ENCODE measurements at places on chromosomes 1 and 21.
A peak's percentile ranks its signal among the peaks of the same experiment; 100 is the strongest.

DNA sequence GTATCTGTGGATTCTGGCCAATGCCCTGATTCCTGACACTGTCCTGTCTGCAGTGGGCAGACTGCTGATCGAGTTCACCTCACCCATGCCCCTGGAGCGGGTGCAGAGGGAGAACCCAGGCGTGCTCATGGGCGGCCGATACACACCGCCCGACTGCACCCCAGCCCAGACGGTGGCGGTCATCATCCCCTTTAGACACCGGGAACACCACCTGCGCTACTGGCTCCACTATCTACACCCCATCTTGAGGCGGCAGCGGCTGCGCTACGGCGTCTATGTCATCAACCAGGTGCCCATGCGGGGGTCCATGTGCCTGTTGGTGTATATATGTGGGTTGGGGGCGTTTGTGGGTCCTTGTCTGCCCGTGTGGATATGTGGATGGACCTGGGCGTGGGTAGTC lies 2.6 kb downstream of the B4GALT2 start:
- DNase-seq: no peak

- DNase-seq: peak; percentile 72
Measured at GRCh38 chr1:174998569-174999215, 1.1 kb upstream of the CACYBP start.

DNA sequence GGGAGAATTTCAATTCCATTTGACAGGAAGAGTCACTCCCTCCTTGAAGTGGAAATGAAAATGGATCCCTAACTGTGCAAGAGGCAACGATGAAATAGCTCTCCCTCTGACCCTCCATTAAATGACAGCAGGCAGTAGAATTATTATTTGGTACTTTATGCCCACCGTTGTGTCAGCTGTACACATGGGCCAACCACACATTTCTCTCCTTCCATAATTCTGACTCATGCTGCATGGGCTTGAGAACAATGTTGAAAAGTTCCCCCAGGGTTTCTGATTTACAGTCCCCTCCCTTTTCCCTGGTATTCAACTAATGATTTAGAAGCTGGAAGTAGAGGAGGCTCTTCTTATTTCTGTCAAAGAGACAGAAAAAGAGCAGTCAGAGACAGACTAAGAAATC lies 103.5 kb downstream of the RGS7 start:
- DNase-seq: no peak

GRCh38 chr1:6090996-6091822 lies 45.5 kb downstream of the KCNAB2 start:
- DNase-seq: no peak

DNA sequence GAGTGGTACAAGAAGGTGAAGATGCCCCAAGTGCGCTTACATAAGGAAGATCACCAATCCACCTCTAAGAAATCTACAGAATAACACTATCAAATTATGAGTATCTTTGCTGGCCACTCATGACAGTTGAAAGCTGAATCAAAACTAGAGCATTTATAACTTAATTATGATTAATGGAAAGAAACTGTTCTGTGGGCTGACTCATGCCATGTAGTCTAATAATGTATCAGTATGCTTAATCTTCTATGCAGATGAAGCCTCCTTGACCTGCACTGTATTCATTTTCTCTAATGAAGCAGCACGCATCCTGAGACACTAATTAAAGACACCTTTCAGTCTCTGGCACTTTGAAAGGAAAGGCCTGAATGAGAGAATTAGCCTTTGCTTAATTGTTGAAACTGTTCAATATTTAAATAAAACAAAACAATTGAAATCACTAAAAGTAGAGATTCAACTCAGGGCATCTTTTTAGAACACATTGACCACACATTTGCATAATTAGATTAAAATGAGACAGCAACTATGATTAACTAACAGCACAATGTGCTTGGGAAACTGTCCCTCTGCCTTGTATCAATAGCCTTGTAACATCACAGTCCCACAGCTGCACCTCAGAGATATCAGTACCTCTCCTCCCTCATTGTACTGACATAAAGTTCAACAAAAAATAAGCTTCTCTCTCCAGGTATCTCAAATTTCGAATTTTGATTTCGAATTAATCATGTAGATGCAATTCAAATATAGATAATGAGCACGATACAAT lies 105.6 kb downstream of the NTPCR start:
- no peak for DNase-seq

DNA sequence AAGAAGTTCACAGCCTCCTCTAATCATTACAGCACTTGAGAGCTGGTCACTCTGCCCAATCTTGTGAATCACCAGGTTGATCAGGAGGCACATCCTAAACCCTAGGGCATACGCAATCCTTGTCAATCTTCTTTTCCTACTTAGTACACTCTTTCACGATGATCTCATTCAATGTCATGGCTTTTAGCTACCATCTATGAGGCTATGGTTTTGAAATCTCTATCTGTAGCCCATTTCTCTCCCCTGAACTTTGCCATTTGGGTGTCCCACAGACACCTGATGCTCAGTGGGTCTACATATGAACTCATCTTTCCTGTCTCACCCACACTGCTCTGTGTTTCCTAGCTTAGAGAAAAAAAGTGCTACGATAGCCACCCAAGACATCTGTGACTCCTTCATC lies 1.9 kb upstream of the MED18 start:
- DNase-seq: no peak

DNA sequence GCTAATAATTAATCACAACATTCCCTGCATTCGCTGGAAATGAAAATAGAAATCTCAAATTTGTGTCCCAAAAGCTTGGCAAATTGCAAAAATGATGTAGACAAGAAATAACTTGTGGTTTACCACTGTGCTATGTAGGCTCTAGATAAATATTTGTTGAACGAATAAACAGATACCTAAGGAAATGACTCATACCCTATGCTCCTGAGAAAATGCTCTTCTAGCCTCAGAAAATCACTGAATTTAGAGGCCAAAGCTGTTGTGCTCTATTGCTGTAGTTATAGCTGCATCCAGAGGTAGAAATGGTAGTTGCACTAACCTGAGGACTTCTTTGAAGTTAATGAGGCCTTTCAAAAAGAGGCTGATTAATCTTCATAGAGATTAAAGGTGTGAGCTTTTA lies 142.0 kb upstream of the ZNHIT6 start:
- peak; percentile 12 for DNase-seq

- DNase-seq: no peak
Measured at GRCh38 chr1:186848509-186849130, 19.9 kb downstream of the PLA2G4A start.

DNA sequence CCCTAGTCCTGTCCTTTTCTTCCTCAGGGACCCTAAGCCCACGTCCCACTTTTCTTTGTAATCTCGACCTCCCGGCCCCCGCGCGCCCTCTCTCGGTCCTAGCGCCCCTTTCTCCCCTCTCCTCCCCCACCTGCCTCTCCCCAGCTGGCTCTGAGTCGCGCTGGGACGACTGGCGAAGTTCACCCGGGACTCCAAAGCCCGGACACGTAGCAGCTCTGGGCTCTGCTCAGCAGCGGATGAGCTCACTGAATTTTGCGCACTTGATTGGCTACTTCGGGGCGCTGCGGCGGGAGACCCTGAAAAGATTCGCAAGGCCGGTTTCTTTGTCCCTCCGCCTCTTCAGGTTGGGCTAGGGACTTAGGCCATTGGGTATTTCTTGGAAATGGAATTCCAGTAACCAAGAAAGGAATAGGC lies 16.3 kb upstream of the ACKR1 start:
- DNase-seq: peak; percentile 50

- DNase-seq: no peak
Measured at GRCh38 chr1:234132795-234133194, 228.3 kb downstream of the SLC35F3 start.

GRCh38 chr1:178174539-178174938 lies 80.6 kb downstream of the RASAL2 start:
- no peak for DNase-seq

DNA sequence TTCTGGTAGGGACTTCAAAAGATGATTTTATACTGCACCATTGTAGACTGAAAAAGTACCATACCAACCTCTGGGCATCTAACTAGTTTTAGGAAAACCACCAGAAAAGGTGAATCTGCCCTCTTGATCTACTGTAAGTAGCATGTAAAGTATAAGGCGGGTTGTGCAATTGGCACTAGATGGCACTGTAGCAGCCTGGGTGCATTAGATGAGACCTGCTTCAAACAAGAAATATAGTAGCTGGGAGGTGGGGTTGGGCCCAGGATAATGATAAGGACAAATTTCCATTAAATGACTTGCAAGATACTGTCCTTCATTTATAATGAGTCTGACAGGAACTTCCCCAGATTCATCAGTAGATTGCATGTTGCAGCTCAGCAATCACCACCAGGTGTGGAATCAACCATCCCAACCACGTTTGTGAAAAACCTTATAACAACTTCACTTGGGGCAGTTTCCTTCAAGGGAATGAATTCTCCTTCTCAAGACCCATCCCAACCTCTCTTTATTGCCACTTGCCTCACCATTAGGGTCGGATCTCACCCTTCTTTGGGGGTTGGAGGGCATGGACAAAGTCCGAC lies 37.3 kb upstream of the IL10 start:
- no peak for DNase-seq

DNA sequence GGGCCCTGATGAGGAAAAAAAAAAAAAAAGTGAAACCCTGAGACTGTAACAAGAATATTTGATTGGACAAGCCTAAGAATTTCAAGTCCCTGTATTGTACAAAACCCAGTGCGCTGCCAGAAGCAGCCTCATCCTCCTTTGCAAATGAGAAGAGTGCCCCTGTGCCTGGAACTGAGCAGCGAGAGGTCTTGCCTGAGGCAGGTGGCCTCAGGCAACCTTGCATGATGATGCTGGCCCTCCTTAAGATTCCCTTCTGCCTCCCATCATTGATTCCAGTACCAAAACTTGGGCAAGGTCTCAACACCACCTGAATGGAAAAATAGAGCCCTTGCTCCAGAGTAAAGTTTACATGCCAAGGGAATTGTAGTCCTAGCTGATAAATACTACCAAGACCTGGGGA lies 129.6 kb upstream of the RAB4A start:
- no peak for DNase-seq

DNA sequence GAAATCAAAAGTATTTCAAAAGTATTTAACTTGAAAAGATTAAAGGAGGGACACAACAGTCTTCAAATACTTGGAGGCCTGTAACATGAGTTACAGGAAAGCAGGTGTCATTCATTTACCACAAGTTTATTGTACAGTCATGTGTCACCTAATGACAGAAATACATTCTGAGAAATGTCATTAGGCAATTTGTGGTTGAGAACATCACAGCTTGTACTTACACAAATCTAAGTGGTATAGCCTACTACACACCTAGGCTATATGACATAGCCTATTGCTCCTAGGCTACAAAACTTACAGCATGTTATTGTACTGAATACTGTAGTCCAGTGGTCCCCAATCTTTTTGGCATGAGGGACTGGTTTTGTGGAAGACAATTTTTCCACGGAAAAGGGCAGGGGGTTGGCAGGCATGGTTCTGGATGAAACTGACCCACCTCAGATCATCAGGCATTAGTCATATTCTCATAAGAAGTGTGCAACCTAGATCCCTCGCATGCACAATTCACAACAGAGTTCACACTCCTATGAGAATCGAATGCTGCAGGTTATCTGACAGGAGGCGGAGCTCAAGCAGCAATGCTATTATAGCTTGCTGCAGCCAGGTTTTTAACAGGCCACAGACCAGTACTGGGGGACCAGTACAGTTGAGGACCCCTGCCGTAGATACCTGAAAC lies 25.0 kb upstream of the PHTF1 start:
- DNase-seq: no peak

- no peak for DNase-seq
Measured at GRCh38 chr1:37519613-37520012, 5.0 kb upstream of the MEAF6 start.

GRCh38 chr1:159686599-159687299 lies 27.6 kb downstream of the CRP start:
- DNase-seq: no peak

DNA sequence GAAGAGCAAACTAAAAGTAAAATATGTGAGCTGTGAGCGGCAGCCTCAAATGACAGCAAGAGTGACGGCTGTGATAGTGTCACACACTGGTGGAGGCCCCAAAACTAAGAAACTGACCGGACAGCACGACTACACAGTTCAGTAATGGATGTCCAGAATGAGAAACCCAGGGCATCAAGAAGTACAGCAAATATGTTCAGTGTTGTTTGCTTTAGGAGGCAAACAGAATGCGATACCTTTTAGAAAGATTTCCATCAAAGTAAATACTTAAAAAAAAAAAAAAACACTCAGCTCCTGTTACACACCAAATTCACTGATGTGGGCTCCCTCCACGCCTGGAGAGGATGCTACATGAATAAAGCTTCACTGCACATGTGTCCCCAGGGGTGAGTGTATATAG lies 1.1 kb upstream of the PKP1 start:
- no peak for DNase-seq

DNA sequence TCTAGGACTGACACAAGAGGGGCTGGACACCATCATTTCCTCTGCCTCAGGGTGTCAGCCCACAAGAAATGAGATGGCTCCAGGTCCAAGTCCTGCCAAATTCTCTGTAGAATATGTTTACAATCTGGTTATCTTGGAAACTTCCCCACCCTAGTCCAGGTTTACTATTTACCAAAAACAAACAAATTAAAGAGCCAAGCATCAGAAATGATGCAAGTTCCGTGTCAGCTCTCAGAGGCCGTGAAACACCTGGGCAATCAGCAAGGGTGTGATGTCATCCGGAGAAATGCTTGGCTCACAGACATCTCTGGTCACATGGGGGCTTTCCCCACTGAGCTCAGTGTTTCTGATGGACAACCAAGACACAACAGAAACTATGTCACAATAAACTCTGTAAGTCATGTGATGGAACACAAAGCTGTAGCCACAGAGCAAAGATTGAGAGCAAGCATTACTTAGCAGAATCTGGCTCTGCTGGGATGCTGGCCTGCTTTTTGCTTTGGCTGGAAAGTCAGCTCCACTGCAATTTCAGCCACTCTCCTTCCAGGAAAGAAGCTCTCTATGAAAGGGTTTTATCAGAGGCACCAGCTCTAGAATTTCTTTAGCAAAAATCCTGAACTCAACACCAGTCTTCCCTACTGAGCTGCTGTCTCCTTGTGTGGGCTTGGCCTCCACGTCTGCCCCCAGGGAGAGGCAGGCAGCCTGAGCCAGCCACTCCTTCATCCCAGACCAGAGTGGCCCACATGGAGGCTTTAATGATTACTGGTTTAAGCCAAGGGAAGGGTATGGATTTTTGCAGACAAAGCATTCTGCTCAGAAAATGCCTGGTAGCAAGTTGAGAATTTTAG lies 55.9 kb downstream of the NENF start:
- no peak for DNase-seq

DNA sequence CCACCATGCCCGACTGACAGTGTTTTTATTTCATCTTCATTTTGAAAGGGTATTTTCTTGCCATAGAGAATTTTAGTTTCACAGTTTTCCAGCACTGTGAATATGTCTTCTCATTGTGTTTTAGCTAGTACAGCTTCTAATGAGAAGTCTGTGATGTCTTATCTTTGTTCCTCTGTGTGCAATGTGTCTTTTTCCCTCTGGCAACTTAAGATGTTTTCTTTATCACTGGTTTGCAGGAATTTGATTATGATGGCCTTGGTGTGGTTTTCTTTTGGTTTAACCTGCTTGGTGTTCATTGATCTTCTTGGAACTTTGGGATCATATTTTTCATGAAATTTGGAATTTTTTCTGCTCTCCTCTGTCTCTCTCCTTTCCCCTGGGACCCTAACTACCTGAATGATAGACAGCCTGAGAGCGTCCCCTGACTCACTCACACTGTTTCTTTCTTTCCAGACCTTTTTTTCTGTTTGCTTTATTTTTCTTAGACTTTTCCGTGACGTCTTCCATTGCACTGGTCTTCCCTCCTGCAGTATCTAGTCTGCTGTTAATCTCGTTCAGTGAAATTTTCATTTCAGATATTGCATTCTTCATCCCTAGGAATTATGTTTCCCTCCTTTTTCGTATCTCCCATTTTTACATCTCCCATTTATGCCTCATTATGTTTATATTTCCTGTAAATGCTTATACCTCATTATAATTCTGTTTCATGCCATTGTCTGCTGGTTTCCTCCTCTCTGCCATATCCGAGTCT lies 48.5 kb downstream of the PDE9A start:
- no peak for DNase-seq
